ENCODE measurements at places on chromosomes 12 and 14. TPM values are rescaled to one million over a fixed set of nuclear protein-coding genes. Genes with fewer than 3 reads are reported as not detected.
A peak's percentile ranks its signal among the peaks of the same experiment; 100 is the strongest.

- DNase-seq: peak; percentile 3
These were observed 136.8 kb downstream of the TBX5 start for GRCh38 chr12:114269153-114269552.

NGB gene
- not detected for total RNA-seq

- DNase-seq: no peak
These were observed 122.9 kb upstream of the RAP1B start for GRCh38 chr12:68487721-68488309.

- DNase-seq: no peak
These were observed 297.7 kb downstream of the SYT1 start for GRCh38 chr12:79162147-79162772.

DNA sequence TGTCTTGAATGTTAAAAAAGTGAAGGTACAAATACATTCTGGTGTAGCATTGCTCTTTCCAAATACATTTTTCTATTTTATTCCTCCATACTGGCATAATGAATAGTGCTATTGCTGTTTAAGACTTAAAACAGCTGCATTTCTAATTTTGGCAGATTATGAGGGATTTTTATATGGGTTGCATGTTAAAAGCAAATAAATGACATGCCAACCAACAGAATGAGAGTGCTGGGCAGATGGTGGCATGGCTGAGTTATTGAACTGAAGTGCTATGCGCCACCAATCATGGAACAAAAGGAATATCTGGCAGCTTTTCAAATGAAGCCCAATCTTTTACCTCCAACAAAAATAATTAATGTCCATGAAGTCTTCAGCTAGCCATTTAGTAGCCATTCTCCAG is 215.0 kb downstream of the PRKD1 start:
- DNase-seq: no peak

DNA sequence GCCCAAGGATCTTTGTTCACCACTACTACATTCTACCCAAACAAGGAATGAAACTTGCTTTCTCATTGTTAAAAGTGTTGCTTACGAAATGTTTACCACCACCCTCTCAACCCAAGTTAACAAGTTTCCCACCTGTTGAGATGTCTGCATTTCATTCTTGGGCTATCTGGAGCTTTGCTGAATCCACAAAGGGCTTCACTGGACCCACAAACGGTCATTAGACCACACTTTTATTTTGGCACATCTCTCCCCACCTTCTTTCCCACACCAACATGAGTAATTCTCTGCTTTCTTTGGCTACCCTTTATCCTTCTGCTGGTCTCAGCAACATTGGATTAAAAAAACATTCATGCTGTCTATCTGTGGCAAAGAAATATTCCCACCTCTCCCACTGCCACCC is 78.0 kb downstream of the TMEM260 start:
- no peak for DNase-seq

GEMIN2 gene
- total RNA-seq: 88.7 TPM

DPF3 gene
- not detected for total RNA-seq

DNA sequence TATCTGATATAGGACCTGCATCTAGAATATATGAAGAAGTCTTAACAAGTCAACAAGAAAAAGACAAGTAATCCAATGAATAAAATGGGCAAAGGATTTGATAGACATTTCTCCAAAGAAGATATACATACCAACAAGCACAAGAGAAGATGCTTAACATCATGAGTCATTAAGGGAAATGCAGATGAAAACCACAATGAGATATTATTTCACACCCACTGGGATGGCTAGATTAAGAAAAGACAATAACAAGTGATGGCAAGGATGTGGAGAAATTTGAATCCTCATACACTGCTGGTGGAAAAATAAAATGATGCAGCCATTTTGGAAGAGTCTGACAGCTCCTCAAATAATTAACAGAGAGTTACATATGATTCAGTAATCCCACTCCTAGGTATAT is 502.6 kb downstream of the FUT8 start:
- DNase-seq: no peak

DNA sequence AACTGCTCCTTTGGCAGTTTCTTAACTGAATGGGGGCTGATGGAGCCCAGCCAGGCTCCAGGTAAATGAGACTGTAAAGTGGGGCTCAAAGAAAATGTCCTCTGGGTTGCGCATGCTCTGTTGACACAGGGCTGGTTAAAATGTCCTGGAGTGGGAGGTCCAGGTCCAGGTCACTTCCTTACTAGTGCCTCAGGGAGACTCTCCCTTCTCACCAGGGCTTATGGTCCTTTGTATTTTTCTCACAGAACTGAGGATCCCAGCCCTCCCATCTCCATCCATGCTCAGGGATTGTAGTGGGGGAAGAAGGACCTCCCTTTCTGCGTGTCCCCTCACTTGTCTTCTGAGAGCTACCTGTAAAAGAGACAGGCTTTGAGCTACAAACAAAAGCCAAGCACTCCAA is 77.5 kb downstream of the SSPN start:
- no peak for DNase-seq

GRCh38 chr14:52055167-52055566 is 13.7 kb downstream of the NID2 start:
- no peak for DNase-seq

- DNase-seq: no peak
These were observed 251.3 kb downstream of the SLC16A7 start for GRCh38 chr12:59847127-59847526.

DNA sequence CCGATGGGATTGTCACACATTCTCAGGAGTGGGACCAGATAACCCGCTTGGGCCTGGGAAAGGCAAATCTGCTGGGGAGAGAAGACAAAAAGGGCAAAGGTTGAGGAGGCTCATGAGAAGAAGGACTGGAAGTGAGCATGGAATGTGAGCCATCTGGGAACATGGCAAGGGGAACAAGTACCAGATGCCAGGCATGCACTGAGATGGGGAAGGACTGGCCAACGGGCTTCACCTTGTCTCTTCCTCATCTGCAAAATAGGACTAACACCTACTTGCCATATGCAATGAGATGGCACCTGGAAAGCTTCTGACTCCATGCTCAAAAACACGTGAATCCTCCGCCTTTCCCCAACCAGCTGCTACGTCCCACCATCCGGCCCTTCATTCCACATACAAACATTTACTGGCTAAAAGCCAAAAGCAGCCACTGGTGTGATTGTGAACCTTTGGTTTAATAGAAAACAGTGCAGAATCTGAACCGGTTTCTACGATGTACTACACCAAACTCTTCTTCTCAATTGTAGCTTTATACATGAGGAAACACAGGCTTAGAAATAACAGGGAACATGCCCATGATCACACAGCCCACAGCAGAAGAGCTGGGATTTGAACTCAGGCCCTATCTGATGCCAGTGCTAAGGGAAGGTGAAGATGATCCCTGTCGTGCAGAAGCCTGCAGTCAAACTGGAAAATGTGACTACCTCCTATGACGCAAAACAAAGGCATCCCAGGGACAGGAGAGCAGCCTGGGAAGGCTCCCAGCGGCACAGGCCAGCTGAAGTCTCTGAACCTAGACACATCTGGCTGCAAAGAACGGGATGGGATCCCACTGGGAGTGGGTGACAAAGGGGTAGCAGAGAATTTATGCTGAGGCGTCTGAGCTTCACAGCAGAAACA is 112.1 kb downstream of the TTC7B start:
- no peak for DNase-seq

GRCh38 chr14:68562911-68563250 is 230.0 kb downstream of the ZFP36L1 start:
- DNase-seq: no peak

TMEM229B gene
- total RNA-seq: not detected

GRCh38 chr12:109734219-109735000 is 20.8 kb downstream of the FAM222A start:
- DNase-seq: no peak

SLC2A13 gene
- total RNA-seq: 6.8 TPM

GRCh38 chr12:123120452-123121166 is 30.3 kb downstream of the PITPNM2 start:
- no peak for DNase-seq

GRCh38 chr14:98724734-98725133 is 547.3 kb downstream of the BCL11B start:
- no peak for DNase-seq

DNA sequence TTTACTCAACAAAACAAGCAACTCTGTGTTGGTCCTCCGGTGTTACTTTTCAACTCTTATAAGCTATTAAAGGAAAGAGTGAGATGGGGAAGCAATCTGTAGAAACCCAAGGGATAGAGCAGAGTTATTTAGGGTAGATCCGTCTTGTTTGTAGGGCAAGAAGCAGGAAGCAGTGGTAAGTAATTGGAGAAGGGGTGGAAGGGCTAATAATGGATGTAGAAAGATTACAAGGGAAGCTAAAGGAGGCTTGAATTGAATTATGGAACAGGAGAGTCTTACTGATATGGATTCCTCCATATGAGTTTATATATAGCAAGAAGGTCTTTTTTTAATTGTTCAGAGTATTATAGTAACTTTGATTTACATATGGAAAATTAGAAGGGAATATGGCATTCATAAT is 72.7 kb downstream of the MNAT1 start:
- DNase-seq: no peak

- no peak for DNase-seq
These were observed 1.4 kb upstream of the ARHGEF40 start for GRCh38 chr14:21068521-21069387.

BEST3 gene
- 0.12 TPM for total RNA-seq

DNA sequence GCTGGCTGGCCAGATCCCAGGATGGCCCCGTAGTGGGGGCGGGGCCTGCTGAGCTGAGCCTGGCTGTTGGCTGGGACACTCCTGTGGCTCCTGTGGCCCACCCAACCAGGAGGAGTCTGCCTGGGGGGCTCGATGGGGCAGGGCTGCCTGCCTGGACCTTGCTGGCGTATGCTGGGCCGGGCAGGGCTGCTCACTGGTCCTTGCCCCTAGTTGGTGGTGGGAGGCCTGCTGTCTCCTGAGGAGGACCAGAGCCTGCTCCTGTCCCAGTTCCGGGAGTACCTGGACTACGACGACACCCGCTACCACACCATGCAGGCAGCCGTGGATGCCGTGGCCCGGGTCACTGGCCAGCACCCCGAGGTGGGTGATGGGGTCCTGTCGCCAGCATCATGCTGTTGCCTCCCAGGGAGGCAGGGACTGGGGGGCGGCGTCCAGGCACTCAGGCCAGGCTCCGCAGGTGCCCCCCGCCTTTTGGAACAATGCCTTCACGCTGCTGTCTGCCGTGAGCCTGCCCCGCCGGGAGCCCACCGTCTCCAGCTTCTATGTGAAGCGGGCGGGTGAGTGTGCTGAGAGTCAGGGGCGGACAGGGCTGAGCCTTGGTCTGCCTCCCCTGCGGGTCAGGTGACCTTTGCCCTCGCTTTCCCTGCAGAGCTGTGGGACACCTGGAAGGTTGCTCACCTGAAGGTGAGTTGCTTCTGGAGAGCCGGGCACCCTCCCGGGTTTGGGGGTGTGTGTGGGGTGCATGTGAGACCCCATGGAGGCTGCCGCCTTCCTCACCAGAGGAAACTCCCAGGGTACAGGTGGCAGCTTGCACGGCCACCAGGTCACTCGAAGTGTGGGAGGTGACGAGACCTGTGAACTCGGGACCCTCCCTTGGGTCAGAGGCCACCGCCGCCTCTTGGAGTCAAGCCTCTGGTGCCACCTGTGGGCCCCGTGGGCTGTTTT is 3.4 kb downstream of the NOC4L start:
- no peak for DNase-seq

DNA sequence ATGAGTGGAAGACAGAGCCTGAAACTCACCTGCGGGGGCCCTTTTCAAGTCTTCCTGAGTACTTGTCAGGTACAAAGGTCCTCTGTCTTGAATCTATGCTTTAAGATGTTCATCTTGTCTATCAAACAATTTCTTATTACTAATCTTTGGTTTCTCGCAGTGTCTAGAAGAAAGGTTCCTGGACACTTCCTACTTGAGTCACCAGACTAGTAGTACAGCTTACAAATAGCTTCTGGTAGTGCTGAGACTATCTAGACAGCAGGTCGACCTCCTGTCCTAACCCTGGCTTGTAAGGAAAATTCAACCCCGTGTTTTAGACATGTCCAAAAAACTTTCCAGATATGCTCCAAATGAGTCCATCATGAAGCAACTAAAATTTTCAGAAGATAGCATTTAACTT is 11.2 kb upstream of the ARID2 start:
- no peak for DNase-seq

PLEKHG7 gene
- not detected for total RNA-seq

DNA sequence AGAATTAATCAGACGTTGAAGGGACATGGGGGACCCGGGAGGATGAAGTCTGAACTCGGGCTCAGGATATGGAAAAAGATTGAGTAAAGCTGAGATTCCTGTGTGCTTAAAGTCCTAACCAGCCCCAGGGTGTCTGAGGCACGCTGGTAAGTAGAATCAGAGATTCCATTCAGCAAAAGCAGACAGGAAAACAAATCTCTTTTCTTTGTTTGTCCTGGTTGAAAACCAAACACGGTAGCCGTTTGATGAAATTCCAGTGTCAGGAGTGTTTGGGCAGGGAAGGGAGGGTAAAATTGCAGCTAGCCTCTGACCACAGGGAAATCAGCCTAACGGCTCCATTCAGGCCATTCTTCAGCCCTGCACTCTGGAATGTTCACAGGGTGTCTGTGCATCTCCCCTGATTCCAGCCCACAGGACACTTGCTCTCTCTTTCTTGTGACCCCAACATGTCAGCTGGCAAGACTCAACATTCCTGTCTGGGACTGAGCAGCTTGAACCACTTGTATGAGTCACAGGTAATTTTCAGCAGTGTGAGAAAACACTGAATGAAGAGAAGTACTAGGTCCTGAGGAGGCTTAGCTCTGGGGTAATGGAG is 31.0 kb downstream of the NINJ2 start:
- DNase-seq: peak; percentile 82

DNA sequence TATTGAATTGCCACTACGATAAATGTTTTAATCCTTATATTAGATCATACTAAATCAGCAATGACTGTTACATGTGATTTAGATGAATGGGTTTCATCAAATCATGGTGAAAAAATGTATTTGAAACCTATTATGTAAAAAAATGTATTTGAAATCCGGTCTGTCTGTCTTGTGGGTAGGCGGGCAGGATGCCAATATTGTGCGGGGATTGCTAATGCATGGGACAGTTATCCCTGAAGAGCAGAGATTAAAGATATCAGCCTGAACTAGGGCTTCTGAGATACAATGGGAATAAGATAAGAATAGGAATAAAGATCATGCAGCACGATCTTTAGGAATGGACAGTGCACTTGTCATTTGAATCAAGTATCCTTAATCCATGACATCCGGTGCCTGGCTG is 134.0 kb downstream of the PRKCH start:
- DNase-seq: no peak

IRAK3 gene
- total RNA-seq: 0.47 TPM
